ENCODE measurements at places on chromosomes 7 and 10.

DNA sequence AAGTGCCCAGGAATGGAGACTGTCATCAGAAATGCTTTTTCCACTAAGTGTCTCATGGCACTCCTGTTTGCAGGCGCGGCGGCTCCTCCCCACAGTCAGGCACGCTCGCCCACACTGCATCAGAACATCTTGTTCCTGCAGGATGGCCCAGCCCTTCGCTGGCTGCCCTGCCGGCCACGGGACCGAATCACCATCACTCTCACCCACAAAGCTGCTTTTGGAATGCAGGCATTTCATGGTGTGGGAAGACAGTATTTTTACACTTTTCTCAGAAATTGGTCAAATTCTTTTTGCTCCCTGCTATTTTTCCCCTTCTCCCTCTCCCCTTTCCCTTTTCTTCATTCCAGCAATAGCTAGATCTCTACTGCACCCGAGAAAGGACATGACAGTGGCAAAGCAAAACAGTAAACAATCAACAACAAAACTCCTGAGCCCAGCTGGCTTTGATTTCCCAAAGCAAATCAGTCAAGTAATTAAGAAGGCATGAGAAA is 176.1 kb upstream of the TNS3 start:
- peak; percentile 88 for DNase-seq

GRCh38 chr10:49200854-49201253 is 12.7 kb upstream of the TMEM273 start:
- DNase-seq: no peak

- DNase-seq: peak; percentile 74
These were observed 14.6 kb downstream of the SFRP4 start for GRCh38 chr7:37901890-37902524.

DNA sequence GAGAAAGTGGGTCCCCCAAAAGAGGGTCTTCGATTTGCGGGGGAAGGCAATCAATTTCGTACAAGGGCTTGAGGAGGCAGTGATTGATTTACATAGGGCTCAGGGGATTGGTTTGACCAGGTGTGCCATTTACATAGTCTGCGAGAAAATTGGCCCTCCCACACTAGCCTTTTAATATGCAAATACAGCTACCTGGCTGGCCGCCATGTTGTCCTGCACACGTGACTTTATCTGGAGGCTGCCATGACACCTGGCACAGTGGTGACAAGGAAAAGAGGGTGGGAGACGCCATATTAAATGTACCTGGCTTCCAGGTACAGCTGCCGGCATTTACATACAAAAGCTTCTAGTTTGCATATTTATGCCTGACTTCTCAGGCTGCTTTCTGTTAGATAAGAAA is 1577.2 kb upstream of the LRRTM3 start:
- no peak for DNase-seq

DNA sequence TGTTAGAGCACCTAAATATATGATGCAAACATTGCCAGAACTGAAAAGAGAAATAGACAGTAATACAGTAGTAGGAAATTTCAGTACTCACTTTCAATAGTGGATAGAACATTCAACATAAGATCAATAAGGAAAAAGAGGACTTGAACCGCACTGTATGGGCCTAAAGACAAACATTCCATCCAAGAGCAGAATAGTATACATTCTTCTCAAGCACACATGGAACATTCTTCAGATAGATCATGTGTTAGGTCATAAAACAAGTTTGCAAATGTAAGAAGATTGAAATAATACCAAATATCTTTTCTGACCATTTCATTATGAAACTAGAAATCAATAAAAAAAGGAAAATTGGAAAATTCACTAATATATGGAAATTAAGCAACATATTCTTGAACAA is 185.4 kb upstream of the FOXP2 start:
- DNase-seq: peak; percentile 19

DNA sequence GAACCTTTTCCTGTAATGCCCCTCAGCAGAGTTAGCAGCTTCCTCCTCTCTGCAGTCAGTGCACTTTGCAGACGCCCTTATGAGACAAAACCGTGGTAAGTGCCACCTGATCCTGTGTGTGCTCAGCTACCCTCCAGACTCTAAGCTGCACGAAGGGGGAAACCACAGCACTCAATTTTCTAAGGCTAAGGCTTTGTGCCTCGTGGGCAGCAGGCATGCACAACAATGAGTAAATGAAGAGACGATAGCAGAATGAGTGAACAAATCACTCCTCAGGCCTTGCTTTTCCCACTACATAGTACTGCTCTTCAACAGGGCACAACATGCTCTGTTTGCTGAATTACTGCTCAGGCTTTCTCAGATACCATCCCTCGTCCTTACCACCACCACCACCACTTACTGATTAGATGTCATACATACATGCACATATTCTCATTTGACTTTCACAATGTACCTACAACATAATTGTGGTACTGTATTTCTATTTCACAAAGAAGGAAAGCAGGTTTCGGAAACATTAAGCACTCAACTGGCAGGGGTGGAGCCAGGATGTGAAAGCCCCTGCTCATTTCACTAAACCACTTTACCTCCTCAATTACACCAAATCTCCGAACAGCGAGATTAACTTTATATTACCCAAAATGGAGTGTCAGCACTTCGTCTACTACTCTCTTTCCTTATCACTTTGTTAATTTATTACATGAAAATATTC is 85.4 kb downstream of the ICA1 start:
- DNase-seq: no peak

- DNase-seq: no peak
These were observed 109.7 kb downstream of the ELMO1 start for GRCh38 chr7:37338966-37339365.

DNA sequence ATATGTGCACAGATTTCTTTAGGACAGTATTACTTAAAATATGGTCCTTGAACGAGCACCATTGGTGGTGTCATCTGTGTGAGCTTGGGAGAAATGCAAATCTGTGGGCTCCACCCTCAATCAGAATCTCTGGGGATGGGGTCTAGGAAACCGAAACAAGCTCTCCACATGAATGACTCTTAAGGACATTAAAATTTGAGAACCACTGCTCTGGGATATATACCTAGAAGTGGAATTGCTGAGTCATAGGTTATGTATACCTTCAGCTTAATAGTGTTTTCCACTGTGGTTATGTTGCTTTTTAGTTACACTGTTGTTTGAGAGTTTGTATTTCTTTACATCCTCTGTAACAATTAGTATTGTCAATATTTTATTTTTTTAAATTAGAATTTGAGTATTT is 24.0 kb downstream of the ZNRF2 start:
- no peak for DNase-seq

DNA sequence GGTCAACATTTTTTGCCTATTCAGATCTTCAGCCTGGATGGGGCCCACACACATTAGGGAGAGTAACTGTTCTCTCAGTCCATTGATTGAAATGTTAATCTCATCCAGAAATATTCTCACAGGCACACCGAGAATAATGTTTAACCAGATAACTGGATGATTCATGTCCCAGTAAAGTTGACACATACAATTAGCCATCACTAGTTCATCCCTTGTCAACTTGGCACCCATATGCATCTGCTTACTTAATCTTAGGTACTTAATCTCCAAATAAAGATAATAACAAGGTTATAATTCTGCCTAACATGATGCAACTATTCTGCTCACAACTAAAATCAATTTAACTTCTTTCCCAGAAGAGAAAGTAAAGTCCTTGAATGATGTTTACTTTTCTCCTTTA is 502.6 kb downstream of the ADRA2A start:
- no peak for DNase-seq

Measured in astrocyte of the spinal cord (primary cell).